IPS DF 19.7 (cell line): ENCODE measurements at places on chromosomes 11 and 22.

- no peak for DNase-seq
These were observed 496.9 kb downstream of the SOX6 start for GRCh38 chr11:15859411-15859810.

DNA sequence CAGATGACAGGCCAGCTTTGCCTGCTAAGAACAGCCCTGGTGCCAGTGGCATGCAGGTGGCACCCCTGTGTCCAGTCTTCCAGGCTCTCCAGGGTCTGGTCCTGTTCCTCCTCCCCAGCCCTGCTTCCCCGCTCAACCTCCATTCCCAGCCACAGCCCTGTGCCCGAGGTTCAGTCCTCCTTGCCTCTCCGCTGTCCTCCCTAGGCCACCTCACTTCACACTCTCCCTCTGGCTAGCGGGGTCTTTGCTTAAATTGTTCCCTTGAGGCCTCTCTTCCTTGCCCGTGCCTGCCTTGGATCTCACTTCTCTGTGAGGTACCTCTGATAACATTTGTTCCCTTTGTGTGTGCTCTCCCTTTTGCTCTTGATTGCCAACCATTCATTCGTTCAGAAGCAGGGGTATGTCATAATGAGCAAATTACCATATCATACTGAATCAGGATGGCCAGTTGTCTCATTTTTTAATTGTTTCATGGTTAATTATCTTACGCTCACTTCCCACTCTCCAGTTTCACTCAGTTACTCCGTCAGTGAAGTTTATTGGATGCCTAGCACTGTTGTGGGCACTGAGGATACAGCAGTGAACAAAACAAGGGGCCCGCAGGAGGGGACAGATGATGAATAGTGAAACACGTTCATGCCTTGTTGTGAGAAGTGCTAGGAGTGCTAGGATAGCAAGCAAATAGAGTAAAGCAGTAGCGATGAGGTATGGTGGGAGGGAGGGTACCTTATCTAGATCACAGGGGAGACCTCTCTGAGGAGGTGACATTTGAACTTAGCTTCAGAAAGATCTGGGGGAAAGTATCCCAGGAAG, 7.4 kb downstream of the BMAL1 start:
- DNase-seq, result no peak

DNA sequence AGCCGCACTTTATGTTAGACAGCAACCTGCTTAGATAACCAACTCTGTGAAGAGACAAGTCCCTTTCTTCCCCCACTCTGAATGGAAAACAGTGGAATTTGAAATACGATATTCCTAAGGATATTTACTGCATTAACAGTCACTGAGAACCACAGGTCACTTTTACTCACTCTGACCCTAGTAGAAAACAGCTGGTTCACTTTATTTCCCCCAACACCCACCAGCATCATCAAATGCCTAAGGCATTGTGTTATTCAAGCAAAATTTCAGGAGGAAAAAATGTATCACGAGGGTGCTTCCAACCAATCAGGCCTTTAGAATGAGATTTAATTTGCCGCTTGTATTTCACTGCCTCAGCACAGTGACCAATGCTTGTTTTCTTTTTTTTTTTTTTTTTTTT, 1134.1 kb upstream of the CCDC90B start:
- DNase-seq, result no peak

DNA sequence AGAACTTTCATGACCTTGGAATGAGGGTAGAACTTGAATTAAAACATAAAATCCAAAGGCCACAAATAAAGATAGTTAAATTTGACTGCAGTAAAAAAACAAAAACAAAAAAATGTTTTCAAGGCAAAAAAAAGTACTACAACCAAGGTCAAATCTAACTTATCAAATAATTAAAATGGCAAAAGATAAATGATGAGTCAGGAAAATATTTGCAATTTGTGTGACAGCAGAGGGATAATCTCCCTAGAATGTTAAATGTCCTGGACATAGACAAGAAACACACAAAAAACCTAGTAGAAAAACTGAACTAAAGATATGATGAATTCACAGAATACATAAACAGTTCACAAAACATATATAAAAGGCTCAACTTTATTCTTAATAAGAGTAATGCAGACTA, 110.2 kb upstream of the TEAD1 start:
- no peak for DNase-seq

DNA sequence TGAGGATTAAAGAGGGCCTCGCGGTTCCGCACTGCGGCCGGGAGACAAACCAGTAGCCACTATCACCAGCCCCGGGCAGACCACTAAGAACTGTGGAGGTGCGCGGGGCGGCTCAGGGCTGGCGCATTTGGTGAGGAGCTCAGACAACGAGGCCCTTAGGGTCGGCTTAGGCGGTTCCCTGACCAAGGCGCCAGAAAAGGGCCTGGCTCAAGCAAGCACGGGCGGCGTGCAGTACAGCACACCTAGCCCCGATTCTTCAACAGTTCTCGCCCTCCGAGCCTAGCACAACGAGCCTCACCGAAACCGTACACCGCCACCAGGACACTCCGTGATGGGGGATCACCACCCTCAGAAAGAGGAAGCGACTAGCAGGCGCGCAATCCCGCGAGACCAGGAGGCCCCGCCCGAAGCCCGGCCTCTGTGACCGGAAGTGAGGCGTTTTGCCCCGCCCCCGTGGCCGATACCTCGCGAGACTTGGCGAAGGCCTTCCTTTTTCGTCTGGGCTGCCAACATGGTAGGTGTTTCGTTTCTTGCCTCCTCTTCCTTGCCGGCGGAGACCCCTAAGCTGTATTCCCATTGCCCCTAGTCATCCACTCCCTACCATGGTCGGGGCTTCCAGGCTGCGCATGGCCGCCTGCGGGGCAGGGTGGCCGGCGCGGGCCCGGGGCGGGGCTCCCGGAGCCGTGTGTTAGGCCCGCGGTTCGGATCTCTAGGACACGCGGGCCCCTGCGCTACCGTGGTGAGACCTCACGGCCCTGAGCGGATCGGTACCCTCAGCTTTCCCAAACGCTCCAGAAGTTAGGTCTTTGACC, at the start of the genes RPL27A and TRIM66:
RPL27A (plus strand) TSS at position 490 of the 812 bp plus-strand sequence; CDS start at position 512, 22 bp downstream.
TRIM66 (minus strand) TSS at position 363 of the 812 bp plus-strand sequence. CDS start 10,391 bp downstream, outside the sequence.
- DNase-seq, result no peak

DNA sequence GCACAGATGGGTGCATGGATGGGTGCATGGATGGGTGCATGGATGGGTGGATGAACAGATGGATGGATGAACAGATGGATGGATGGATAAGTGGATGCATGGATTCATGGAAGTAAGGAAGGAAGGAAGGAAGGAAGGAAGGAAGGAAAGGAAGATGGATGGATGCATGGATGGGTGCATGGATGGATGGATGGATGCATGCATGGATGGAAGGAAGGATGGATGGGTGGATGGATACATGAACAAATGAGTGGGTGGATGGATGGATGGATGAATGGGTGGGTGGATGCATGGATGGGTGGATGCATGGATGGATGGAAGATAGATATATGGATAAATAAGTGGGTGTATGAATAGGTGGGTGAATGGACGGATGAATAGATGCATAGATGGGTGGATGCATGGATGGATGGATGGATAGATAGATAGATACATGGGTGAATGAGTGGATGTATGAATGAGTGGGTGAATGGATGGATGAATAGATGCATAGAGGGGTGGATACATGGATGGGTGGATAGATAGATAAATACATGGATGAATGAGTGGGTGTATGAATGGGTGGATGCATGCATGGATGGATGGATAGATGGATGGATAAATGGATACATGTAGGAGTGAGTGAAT, 32.5 kb downstream of the IGF2 start:
- no peak for DNase-seq

- no peak for DNase-seq
These were observed 72.0 kb downstream of the TRIM29 start for GRCh38 chr11:120065876-120066275.

- DNase-seq, result no peak
These were observed 2.1 kb downstream of the ADM start for GRCh38 chr11:10307022-10307399.

- DNase-seq, result no peak
These were observed 17.8 kb downstream of the SERPING1 start for GRCh38 chr11:57615308-57615707.

DNA sequence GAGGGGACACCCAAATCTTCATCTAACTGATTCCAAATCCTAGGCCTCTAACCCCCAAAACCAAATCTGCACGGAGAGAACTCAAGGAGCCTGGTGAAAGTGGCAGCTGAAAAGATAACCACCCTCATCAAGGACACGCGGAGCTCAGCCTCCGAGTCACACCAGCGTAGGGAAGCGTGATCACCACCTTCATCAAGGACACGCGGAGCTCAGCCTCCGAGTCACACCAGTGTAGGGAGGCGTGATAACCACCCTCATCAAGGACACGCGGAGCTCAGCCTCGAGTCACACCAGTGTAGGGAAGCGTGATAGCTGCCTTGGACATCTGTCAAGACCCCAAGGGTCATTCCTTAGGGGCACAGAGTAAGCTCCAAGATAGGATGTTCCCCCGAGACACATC, 29.3 kb upstream of the SYT8 start:
- DNase-seq, result no peak

GRCh38 chr11:77136074-77136473, 8.0 kb downstream of the MYO7A start:
- no peak for DNase-seq

- DNase-seq, result no peak
These were observed 26.3 kb upstream of the HMGXB4 start for GRCh38 chr22:35230839-35231584.

GRCh38 chr11:14789879-14790484, 102.0 kb downstream of the CYP2R1 start:
- DNase-seq, result no peak

DNA sequence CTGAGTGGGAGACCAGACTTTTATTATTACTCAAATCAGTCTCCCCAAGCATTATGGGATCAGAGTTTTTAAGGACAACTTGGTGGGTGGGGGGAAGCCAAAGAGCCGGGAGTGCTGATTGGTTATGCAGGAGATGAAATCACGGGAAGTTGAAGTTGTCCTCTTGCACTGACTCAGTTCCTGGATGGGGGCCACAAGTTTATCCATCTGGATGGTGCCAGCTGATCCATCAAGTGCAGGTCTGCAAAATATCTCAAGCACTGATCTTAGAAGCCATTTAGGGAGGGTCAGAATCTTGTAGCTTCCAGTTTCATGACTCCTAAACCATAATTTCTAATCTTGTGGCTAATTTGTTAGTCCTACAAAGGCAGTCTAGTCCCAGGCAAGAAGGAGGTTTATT, 53.5 kb upstream of the LMO1 start:
- no peak for DNase-seq

- no peak for DNase-seq
These were observed 575 bp downstream of the DUSP18 start for GRCh38 chr22:30667107-30667493.

DNA sequence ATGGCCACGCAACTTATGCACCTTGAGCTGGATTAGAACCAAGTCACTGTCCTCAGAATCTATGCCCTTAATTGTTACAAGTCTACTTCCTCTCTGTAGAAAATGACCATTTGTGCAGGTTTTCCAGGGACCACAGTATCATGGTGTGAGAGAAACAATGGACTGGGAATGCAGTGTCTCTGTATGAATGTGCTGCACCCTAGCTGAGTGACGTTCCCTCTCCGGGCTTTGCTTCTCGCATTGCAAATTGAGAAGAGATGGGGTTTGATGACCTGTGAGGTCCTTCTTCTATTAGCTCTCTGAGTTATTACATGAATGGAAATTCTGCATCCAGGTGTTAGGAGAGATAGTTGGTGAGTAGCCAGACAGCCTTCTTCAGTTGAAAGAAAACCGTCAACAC, 1052.3 kb downstream of the NTM start:
- DNase-seq, result no peak

- no peak for DNase-seq
These were observed 874.5 kb downstream of the BRD1 start for GRCh38 chr22:48953103-48953720.

DNA sequence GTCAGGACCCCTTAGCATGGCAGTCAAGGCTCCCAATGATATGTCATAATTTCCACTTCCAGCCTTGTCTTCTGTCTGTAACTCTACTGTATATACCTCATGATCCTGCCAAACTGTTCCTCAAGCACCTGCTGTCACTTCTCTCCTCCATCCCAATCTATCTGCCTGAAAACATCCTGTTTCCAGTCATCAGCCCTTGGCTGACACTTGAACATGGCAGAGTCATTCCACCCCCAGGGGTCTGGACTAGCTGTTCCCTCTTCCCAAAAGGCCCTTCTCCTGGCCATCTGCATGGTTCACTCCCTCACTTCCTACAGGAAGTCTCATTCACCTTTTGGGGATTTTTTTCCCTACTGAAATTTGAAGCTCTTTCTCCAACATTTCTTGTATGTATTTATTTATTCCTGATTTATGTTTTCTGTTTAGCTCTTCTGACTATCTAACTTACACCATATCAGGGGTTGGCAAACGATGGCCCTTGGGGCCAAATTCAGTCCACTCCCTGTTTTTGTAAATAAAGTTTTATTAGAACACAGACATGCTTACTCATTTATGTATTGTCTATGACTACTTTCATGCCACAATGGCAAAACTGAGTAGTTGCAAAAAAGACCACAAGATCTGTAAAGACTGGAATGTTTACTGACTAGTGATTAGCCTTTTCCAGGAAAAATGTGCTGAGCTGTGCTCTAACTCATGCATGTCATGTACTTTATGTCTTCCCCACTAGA, 278.4 kb downstream of the KIRREL3 start:
- no peak for DNase-seq

DNA sequence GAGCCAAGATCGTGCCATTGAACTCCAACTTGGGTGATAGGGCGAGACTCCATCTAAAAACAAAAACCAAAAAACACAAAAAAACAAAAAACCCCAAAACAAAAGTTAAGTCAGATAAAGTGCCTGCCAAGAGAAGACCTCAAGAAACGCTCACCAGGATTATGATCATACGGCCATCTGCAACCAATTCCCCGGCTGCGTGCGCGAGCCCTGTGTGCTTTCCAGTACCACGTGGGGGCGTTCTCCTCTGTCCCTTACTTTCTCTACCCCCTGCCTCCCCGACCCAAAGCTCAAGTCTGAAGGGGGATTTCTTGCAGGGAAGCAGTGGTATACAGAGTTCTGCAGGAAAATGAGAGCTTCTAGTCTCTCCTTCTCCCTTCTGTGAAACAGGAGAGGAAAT, 10.5 kb upstream of the RPS19BP1 start:
- no peak for DNase-seq
